AG04450 (cell line): ENCODE measurements at places on chromosomes 5 and 9.

GRCh38 chr5:150036513-150036912 is 36.0 kb downstream of the HMGXB3 start:
- DNase-seq = peak; percentile 92

DNA sequence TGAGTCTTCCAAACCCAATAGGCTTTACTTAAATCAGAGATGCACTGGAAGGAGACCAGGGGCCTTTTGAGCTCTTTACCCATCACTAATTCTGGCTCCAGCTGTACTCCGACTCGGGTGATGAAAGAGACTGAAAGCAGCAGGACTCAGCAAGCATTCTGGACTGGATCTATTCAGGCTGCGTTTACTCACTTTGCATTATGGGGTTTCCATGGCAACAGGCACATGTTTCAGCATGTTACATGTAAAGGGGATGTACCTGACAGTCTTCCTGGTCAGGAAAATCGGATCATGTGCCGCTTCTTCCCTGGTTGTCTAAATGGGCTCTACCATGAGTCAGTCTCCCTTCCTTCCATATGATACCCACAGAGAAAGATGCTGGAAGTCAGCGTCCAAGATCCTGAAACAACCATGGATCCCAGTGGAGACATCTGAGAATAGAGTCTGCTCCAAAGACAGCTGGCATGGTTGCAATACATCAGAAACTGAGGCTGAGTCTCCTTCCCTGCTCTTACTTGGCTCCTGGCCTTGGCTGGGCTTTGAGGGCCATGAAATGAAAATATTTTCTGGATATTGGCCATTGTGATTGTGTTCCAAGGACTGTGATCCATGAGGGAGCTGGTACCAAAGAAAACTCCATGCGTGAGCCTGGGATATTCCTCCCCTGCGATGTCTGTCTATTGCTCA is 102.5 kb upstream of the TNC start:
- peak; percentile 39 for DNase-seq

DNA sequence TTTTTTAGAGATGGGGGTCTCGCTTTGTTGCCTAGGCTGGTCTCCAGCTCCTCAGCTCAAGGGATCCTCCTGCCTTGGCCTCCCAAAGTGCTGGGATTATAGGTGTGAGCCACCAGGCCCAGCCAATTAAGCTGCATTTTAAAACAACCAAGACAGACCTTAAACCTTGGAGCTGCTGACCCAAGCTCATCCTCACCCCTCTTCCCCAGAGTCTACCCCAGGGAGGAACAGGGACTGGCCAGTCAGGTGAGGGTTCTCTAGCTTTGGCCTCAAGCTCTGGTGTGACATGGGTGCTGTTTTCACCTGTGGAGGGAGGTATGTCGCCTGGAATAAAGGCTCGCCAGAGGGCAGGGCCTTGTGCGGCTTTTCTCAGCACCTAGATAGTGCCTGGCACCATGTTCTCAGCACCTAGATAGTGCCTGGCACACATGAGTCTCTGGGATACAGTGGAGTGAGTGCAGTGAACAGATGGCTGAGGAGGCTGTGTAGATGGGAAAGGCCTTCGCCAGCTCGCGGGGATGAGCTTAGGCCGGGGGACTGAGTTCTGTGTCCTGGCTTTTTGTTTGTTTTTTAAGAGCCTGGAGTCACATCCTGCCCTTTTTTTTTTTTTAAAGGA is 7.4 kb downstream of the CDK9 start:
- DNase-seq = no peak

- DNase-seq = peak; percentile 96
These were observed 59.4 kb upstream of the BASP1 start for GRCh38 chr5:17157916-17158529.

DNA sequence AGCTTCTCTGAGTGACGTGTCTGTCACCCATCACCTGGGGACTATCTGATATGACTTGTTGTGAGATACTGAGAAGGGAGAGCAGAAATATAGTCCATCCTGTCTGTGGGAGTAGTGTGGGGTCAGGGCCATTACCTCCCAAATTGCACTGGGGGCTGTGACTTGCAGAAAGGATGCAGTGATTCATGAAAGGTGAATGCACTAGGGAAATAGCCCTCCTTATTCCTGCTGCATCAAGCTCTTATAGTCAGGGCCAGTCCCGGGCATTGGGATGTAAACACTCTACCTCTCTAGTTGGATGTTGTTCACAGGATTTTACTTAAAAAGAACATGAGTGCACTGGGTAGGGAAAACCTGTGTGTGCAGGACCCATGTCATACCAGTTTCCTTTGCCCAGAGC is 124.8 kb downstream of the STK32A start:
- no peak for DNase-seq

DNA sequence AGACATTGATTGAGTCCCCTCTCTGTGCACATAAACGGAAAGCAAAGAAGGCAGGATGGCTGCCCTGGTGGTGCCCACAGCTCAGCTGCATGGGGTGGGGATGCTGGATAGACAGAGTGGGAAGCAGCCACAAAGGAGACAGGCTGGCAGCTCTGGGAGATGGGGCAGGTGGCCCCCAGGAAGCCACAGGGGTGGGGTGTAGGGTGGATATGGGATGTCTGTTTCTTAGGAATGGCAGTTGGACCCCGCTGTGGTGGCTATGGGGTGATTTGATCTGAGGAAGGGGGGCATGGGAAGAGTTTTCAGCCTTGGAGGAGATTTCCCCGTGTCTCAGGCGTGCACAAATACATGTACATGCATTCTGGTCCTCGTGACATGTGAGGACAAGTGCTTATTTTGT is 50.2 kb upstream of the VDAC1 start:
- DNase-seq = no peak

DNA sequence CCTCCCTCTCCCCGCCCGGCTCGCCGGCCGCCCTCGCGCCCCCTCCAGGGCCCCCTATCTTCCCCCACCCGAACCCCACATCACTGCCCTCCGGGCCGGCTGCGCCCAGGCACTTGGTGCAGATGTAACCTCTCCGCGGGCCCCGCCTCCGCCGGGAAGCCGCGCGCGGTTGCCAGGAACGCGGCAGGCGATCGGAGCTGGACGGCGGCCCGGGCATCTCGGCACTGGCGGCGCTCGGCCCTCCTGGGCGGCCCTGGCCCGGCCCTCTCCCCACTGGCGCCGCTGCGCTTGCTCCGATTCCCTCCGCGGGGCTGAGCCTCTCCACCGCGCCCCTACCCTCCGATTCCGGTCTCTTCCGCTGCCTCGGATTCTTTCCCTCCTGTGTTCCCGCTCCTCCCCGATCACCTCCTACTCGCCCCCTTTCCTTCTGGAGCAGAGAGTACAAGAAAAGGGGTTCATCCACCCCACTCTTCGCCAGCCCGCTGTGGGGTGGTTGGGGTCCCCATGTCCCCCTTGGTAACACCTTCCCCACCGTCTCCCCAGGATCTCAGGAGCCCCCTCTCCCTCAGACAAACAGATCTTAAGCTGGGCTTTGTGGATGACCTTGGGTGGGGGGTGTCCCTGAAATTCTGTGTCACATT is 70.6 kb downstream of the C9orf50 start:
- no peak for DNase-seq

DNA sequence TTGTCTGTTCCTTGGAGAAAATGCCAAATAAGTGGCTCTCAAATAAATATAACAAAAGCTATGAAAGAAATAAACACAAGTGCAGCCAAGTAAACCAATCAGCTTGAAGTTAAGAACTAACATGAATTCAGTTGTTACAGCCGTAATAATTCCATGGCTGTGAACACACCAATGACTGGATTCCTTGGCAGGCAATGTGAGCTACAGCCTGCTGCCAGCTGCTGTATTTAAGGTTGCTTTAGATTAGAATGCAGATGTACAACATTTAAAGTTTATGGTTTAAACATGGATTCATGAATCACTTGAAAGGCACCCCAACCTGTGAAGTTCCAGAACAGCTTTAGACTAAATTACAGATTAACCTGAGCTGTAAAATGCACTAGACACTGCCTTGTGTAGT is 626.4 kb upstream of the SEMA6A start:
- no peak for DNase-seq

DNA sequence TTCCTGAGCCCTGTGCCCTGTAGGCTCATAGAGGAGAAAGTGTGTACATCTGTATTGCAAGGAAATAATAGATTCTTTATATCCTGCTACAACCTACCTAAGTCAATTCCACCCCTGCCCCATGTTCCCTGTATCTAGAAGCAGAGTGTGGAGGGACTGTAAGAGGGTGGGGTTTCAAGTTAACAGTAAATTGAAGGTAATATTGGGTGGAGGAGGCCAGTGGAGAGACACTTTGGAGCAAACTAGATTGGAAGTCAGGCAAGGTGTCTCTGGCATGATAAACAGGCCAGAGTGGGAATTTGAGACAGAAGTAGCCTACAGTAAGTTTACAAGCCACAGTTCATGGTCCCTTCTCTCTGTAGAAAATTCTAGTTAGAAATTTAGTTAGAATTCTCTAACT is 2.3 kb upstream of the HEMGN start:
- DNase-seq = no peak

DNA sequence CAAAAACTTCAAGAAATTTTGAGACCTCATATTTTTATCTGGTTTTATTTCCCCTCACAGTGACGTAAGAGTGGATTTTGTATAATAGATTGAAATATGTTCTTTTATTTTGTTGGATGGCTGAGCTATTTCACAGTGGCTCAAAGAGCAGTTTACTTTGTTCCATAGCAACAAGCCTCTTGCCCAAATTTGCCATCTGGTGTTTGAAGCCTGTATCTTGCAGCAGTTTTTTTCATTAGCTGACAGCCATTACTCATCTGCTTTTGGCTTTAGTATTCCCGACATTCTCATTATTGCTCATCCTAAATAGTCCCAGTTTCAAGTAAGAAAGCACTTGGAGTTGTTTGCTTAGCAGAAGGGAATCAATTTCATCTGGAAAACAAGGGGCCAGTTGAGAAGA is 36.3 kb downstream of the GDA start:
- no peak for DNase-seq
